Stimulated activated CD8-positive, alpha-beta memory T cell treated with anti-CD3 and anti-CD28 coated beads, Interleukin-7, amount 100 ng/mL, for 24 hours (primary cell): ENCODE measurements at places on chromosomes 2 and 18.

DNA sequence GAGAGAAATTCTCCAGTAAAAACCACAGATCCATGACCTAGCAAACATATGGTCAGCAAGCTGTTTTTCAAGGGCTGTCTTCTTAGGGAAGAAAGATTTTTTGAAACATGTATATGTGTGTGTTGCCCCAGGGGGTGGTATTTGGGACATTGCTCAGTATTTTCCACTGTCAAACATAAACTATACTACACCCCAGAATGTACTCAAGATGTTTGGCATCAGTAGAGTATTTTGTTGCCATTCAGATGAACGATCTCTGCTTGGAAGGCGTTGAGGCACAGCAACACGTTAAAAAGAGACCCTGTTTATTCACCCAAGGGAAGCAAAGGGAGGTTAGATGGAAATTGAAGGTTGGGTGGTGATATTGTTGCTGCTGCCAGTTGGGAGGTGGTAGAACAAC, 30.0 kb downstream of the EEF1B2 start:
- no peak for DNase-seq

DNA sequence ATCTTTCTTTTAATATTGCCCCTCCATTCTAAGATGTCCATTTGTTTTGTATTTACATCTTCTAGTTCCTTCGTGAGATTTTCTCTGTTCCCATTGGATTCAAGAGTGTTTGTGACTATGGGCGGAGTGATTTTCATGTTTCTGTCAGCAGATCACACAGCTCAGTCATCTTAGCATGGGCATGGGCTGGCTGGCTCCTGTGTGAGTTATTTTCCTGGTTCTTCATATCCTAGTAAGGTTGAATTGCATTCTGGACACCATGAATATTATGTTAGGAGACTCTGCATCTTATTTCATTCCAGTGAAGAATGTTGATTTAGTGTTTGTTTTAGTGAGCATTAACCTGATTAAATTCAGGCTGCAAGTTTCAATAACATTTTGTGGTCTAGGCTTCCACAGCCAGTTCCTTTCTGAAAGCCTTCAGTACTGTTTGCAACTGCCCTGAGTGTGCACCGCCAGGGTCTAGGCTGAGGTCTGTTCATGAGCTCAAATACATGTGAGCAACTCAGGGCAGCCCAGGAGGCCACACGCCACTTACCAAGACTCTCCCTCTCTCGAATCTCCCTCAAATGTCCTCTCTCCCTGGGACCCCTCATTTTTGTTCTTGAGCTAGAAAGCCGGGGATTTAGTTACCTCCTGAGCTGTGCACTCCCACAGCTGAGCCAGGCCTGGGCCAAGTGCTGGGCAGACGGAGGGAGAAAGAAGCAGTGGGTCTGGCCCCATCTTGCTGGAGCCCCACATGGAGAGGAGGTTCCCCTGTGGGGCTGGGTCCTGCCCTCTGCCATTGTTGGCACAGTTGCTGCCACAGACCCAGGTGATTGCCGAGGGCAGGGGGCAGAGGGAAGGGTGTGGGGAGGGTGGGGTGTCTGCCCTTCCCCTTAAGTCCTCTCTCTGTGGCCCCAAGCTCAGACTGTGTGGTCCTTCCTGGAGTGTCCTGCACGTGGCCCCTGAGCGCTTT, 145.9 kb downstream of the RTP5 start:
- no peak for DNase-seq

DNA sequence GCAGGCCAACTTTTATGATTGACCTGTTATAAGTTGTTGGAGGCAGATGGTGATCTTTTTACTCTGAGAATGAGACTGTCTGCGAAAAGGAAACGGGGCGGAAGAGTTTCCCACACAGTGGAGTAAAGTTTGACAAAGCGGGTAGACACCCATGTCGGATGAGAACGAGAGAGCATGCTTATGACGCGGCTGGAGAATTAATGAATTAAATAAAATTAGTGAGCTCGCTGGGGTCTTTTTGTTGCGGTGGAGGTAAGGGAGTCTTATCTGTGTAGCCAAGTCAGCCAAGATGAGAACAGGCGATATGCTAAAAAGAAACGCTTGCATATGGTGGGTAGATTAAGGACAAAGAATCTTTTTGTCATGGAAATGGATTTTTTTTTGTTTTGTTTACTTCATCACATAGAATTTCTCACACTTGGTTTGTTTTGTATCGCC, 1.8 kb downstream of the SALL3 start:
- DNase-seq = no peak

- no peak for DNase-seq
These were observed 41.1 kb upstream of the C1GALT1C1L start for GRCh38 chr2:43717322-43717721.

DNA sequence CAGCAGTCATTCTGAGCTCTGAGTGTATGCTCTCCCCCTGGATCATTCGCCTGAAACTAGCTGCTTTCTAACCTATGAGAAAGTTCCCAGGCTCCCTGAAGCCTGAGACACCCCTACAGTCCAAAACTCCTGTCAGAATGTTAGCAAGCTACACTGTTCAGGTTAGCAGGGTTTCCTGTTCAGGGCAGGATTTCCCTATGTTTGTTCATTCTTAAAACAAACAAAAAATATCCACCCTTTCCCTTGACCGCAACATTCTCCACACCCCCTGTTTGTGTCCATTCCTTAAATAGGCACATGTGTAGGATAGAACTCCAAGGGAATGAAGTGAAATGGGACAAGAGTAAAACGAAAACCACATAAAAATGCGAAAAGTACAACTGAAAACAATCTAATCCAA, 83.1 kb downstream of the KLF7 start:
- DNase-seq = no peak

- DNase-seq = no peak
These were observed at the start of gene TCF4 for GRCh38 chr18:55588111-55588869. TCF4 (minus strand) TSS chr18:55588192; CDS start chr18:55587116, 1,076 bp downstream.

DNA sequence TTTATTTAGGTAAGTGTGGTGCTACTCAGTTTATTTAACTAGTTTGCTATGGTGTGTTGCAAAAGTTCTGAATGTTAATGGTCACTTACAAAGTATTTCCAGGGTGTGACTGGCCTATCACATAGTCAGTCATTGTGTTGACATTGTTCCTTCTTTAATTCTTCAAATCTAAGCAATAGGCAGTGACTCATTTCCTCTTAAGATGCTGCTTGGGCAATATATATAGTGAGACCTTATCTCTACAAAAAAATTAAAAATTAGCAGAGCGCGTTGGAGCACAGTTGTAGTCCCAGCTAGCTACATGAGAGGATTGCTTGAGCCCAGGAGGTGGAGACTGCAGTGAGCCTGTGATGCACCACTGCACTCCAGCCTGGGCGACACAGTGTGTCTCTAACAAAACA, 5.8 kb upstream of the CCDC88A start:
- DNase-seq = no peak

DNA sequence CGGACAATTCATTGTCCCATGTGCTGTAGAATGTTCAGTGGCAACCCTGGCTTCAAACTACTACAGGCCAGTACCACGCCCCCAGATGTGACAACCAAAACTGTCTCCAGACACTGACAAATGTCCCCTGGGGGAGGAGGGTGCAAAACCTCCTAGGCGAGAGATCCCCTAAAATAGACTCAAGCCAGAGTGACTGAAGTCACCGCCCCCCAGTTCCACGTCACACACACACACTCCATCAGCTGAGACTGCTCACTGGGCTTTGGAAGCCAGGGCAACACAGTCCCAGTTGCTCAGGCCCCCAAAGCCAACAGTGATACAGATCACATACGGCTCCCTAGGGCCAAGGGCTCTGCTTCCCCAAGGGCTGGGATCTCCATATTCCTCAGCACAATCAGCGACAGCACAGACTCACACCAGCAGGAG, 19.1 kb downstream of the HDAC4 start:
- DNase-seq = no peak

GRCh38 chr2:217421834-217422233, 562.0 kb upstream of the TNP1 start:
- DNase-seq = no peak

- DNase-seq = no peak
These were observed 12.7 kb upstream of the CDH2 start for GRCh38 chr18:28189400-28190239.

- DNase-seq = no peak
These were observed 3.5 kb upstream of the CHRNG start for GRCh38 chr2:232535761-232536530.

DNA sequence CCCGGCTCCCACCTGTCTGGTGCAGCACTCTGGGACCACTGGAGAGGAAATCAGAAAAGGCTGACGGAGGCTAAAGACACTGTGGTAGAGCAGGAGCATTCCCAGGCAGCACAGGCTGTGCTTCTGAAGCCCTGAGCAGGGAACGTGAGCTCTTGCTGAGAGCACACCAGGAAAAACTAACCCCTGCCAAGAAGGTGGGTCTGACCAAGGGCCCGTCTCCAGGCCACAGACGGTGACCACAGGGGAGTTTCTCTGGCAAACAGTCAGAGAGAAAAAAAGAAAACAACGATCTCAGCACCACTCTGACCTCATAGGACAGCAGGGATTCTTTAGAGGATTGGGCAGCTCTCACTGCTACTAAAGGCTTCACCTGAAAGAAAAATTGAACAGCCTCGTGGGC, 201.4 kb downstream of the AFF3 start:
- DNase-seq = no peak

DNA sequence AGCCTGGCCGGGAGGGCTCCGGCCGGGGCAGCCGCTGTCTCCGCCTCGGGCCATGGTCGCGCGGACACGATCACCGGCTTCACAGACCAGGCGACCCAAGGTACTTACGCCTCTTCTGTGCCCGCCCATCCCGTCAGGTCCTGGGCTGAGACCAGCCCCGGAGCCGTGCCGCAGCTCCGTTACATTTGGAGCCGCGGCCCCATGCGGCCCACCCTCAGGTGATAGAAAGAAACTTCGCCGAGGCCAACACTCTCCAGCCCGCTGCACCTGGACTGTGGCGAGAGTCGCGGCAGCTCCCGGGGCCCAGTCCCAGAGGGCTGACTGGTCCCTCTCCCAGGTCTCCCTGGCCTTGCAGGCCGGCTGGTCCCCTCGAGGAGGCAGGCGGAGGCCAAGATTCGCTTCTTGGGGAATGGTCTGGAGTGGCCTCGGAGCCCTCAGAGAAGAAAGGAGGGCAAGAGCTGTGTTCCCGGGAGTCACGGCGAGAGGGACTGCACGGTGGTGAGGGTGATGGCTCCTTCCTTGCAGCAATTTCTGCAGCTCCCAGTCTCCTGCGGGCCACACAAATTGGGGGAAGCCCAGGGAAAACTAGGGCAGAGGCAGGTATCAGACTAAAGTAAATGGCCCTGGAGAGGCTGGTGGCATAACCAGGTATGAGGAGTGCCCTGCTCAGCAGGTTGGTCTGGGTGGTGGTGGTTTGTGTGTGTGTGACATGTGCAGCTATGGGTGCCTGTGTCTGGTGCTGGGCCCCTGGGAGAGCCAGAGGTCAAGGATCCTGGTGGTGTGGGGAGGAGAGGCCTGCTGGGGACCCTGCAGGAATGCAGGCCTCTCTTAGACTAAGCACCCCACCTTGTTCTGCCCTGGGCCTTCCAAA, 822 bp downstream of the GDF7 start:
- no peak for DNase-seq

GRCh38 chr2:125274718-125275117, 1249.6 kb downstream of the CNTNAP5 start:
- no peak for DNase-seq

GRCh38 chr18:6111726-6112125, 216.4 kb upstream of the TMEM200C start:
- no peak for DNase-seq

DNA sequence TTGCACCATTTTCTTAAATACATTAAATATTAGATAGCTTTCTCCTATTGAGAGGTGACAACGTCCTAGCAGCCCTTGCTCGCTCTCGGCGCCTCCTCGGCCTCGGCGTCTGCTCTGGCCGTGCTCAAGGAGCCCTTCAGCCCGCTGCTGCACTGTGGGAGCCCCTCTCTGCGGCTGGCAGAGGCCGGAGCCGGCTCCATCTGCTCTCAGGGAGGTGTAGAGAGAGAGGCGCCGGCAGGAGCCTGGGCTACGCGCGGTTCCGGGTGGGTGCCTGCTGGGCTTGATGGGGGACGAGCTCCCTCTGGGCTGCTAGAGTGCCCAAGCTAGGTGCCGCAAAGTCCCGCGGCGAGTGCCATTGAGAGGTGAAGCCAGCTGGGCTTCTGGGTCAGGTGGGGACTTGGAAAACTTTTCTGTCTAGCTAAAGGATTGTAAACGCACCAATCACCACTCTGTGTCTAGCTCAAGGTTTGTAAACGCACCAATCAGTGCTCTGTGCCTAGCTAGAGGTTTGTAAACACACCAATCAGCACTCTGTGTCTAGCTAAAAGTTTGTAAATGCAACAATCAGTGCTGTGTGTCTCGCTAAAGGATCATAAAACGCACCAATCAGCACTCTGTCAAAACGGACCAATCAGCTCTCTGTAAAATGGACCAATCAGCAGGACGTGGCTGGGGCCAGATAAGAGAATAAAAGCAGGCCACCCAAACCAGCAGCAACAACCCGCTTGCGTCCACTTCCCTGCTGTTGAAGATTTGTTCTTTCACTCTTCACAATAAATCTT, 3.1 kb downstream of the RPRD1A start:
- DNase-seq = no peak

GRCh38 chr2:25035537-25036220, 6.2 kb upstream of the EFR3B start:
- no peak for DNase-seq
